Right lung (tissue), 10 donors: ENCODE measurements at places on chromosomes 13 and 19. TPM values are rescaled to one million over a fixed set of nuclear protein-coding genes. Genes with fewer than 3 reads are reported as not detected.

DNA sequence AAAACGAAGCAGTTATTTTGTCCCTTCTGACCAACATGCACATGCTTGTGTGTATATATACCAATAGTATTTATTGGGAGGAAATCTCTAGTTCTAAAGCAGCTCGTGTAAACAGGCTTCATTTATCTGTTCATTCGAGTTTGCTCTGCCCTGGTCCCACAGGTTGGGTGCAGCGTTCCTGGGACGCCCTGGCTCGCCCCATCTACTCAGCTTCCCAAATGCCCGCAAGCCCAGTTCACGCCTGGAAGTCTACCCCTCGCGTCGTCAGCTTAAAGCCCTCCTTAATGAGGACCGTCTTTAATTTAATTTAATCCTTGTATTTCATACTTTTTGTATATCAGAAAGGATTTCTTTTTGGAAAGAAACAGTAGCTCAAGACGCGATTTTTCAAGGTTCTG is 604 bp downstream of the THSD1 start:
- no peak for DNase-seq

DNA sequence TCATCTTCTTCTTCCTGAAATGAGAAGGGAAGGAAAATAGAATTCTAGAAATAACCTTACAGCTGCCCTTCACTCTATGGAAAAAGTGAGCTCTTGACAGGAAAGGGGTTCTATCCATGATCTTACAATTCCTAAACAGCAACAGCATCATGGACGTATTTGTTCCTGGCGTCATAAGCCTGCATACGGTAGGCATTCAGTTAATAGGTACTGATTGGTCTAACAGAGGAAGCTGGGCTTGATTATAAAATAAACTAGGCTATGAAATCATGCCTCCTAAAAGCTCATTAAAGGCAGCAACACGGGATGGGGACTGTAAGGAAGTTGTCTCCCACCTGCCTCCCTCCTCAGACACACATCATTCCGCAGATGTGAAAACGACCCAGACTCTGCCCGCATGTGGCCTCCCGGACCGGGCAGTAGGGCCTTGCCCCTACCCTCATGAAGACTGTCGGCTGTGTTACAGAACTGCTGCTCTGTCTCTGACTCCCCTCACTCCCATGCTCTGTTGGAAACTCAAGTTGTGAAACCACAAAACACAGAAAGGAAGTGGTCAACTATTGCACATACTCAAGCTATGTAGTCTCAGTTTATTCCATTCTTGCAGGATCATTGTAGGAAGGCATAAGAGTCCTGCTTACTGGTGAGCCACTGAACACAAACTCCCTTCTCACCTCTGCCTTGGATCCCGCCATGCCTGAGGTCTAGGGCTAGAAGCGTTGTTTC is 129.8 kb downstream of the DLEU7 start:
- no peak for DNase-seq

GRCh38 chr19:45187421-45188100 is 9.0 kb downstream of the BLOC1S3 start:
- no peak for DNase-seq

DNA sequence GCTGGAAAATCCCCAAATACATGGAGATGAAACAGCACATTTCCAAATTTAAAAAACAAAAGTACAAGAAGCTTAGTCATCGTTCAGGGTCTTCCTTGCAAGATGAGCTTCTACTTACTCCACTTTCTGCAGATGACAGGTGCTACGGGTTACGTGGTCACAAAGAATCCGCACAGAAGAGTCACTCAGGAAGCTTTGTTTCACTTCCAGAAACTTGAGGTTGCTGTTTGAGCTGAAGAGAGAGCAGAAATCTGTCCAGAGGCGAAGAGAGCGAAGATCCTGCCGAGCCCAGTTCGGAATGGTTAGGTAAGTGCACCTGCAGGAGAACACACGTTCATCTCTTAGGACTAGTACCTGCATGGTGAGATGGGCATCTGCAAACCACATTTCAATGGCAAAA is 9.4 kb downstream of the NLRP7 start:
- DNase-seq: no peak

DNA sequence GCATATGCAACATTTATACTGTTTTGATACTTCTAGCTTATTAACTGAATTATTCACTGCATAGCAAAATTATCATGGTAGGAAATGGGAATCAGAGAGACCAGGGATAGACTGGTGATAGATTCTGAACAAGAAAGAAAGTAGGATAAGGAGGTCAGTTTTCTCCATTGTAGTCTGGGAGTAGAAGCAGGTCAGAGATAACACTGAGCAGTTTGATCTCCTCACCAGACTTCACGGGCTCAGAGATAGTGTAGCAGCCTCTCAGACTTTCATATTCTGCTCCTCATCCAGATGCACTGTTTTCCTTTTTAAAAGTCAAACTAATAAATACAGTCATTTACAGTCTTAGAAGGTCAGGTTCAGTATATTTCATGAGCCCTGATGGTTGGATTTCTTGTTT is 56.0 kb upstream of the MYO16 start:
- no peak for DNase-seq

GRCh38 chr13:38662362-38662761 is 24.5 kb upstream of the FREM2 start:
- DNase-seq: peak; percentile 51

GRCh38 chr13:104773775-104774174 is 1707.6 kb upstream of the SLC10A2 start:
- no peak for DNase-seq

GRCh38 chr13:96672016-96672415 is 322.3 kb downstream of the OXGR1 start:
- DNase-seq: no peak

- DNase-seq: no peak
Observed at GRCh38 chr13:48478391-48478790, 54.5 kb downstream of the RCBTB2 start.

DNA sequence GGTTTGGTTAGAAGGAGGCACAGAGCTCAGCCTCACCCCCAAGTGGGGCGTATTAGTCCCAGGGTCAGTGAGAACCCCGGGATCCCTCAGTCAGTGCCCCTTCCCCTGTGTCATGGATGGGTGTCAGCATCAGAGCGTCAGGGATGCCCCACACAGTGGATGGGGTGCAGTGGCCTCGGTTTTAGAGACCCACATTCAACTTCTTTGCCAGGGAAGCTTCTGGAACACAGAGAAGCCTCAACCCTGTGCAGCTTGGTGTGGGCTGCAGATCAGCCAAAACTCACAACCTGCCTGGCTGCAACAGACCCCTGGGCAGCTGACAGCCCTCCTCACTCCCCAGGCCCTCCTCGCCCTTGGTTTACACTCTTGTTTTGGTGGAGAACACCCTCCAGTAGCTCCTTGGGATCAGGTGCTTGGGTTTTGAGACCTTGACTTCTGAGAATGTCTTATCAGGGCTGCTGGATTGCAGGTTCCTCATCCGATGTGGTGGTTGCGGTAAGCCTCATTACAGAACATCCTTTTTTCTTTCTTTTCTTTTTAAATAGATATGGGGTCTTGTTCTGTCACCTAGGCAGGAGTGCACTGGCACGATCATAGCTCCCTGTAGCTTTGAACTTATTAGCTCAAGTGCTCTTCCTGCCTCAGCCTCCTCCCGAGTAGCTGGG is 11.0 kb downstream of the ZNF333 start:
- no peak for DNase-seq

- no peak for DNase-seq
Observed at GRCh38 chr19:37505958-37506386, 767 bp upstream of the ZNF793 start.

DNA sequence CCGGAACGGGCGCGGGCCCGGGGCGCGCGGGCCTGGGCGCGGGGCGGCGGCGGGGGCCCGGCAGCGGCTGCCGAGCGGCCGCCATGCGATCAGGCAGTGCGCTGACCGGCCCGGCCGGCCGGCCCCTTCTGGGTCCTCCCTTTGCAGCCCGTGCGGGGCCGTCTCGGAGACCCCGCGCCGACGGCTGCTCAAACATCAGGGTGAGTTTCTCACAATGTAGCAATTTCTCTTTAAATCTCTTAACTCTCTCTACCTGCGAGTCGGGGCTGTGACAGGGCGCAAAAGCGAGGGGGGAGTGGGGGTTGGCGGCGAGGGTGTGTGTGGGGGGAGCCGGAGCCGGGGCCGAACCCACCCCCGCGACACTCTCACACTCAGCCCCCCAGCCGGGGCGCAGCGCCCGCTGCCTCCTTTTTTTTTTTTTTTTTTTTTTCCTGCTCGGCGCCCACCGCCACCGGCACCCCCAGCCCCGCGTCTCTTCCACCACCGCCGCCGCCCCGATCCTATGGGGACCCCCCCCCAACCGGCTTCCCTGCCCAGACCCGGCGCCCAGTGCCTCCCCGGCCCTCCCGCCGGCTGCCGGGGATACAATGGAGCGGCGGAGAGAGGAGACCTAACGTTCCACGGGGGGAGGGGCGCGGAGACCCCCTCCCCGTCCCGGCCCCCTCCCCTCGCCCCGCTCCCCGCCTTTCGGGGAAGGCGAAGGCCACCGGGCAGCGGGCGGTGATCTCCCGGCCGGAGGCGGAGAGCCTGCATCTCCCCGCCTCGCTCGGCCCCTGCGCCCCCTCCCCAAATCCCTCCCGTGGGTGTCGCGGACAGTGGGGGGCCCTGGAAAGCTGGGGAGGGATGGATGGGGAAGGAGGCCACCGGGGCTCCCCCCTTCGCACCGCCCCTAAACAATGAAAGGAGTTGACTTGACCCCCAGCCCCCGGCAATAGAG is at the start of gene BICRA:
BICRA (plus strand) TSS at position 166 of the 937 bp plus-strand sequence. CDS start 64,441 bp downstream, outside the sequence.
- peak; percentile 85 for DNase-seq

DNA sequence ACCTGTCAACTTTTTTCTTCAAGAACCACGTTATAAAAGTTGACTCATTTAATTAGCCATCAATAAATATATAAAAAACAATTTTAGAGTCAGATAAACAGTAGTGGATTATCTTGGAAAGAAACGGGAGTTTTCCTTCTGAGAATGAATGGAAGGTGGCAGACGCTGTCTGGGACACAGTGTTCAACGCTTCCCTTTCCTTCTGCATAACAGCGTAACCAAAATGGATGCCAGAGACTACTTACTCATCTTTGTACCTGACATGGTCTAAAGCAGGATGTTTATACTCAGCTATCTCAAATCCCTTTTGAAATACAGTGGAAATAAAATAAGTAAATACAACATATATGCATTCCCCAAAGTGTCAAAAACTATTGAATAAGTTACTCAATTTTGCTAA is 195.2 kb downstream of the LHFPL6 start:
- DNase-seq: no peak

DNA sequence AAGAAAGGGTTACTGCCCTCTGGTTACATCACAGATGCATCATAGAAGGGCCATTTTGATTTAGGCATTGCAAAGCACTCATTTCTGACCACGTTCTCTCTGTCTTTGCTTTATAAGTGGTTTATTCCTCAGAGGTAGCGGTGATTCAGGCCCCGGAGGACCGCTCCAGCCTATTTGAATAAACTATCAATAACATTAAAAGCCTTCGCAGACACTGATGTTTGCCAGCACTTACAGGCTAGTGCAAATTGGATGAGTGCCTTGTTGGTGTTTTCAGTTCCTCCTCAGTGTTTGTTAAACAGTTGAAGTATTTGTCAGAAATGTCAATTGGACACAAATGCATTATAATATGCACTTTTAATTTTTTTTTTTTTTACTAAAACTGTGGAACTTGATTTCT is 120.2 kb downstream of the RXFP2 start:
- DNase-seq: peak; percentile 32

DNA sequence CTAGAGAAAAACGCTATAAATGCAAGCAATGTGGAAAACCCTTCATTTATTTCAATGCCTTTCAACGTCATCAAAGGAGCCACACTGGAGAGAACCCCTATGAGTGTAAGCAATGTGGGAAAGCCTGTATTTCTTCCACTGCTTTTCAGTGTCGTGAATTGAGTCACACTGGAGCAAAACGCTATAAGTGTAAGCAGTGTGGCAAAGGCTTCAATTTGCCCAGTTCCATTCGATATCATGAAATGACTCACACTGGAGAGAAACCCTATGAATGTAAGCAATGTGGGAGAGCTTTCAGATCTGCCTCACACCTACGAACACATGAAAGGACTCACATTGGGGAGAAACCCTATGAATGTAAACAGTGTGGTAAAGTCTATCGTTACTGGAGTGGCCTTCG is 27.4 kb downstream of the ZNF20 start:
- no peak for DNase-seq

DNA sequence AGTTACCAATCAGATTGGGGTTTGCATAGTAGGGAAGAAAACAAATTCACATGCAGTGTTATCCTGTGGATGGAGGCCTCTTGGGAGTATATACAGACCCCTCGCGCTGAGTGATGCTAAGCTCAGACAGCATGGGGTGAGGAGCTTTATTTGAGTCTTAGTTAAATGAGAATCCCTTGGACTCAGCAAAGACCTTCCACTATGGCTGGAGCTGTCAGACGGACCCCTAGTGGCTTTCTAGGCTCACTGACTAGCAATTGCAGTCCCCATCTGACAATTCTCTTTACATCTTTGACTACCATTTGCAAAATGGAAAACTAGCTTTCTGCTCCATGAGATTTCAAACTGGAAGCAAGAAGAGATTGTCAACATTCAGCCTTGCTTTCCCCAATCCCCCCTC is 90.4 kb downstream of the STOML3 start:
- DNase-seq: no peak

GRCh38 chr19:19021115-19021514 is 12.2 kb downstream of the SUGP2 start:
- no peak for DNase-seq

DNA sequence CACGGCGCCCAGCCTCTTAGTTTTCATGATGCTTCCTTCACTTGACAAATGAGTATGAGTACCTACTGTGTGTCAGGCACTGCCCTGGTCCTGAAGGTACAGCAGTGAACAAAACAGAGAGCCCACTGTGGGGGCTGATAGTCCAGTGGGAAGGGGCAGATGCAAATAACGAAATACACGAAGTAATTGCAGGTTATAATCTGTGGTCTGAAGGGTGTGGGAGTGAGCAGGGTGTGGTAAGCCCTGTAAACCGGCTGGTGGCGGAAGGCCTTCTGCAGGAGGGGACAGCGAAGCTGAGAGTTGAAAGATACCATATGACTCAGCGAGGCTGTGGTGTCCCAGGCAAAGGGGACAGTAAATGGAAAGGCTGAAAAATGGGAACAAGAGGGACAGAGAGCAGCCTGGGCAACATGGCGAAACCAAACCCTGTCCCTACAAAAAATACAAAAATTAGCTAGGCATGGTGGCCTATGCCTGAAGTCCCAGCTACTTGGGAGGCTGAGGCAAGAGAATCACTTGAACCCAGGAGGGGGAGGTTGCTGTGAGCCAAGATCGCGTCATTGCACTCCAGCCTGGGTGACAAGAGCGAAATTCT is 60.5 kb downstream of the MAP4K1 start:
- no peak for DNase-seq

DNA sequence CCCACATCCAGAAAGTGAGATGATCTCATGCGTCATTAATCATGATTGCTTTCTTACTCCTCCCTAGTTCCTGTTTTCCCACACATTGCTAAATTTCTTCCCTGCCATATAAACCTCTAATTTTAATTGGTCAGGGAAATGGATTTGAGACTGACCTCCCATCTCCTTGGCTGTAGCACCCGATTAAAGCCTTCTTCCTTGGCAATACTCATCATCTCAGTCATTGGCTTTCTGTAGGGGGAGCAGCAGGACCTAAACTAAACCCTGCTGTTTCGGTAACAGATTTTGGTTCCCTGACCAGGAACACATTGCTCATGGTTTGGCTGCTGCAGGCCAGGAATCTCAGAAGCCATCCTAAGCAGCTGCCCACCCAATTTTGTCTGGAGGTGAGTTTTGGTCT is 61.7 kb downstream of the SPRYD7 start:
- no peak for DNase-seq

KLF5 gene
- polyA plus RNA-seq: 14.7 TPM

PSMD8 gene
- polyA plus RNA-seq: 116 TPM

CALR3 gene
- not detected for polyA plus RNA-seq

PTPRS gene
- 77.6 TPM for polyA plus RNA-seq

FUT3 gene
- polyA plus RNA-seq: 0.65 TPM

CTXN1 gene
- polyA plus RNA-seq: 5.1 TPM

APOC1 gene
- polyA plus RNA-seq: 7.0 TPM
